ENCODE measurements at places on chromosomes 4 and X. TPM values are rescaled to one million over a fixed set of nuclear protein-coding genes. Genes with fewer than 3 reads are reported as not detected.
A peak's percentile ranks its signal among the peaks of the same experiment; 100 is the strongest.

OTUD6A gene
- total RNA-seq: not detected

GRCh38 chr4:123785538-123785937 lies 388.9 kb downstream of the SPRY1 start:
- H3K27ac ChIP-seq: peak overlapping the region; percentile 49
- H3K4me3 ChIP-seq: no peak overlapping the region
- no peaks in the 10 kb centered on the region for H3K27me3 ChIP-seq
- H3K36me3 ChIP-seq: no peaks in the 10 kb centered on the region

GRCh38 chrX:96824166-96824565 lies 59.5 kb upstream of the RPA4 start:
- H3K36me3 ChIP-seq: no peaks in the 10 kb centered on the region
- no peak overlapping the region for H3K4me3 ChIP-seq
- no peaks in the 10 kb centered on the region for H3K27me3 ChIP-seq
- no peak for DNase-seq
- no peak overlapping the region for H3K27ac ChIP-seq
- no peaks in the 10 kb centered on the region for H3K4me1 ChIP-seq

DNA sequence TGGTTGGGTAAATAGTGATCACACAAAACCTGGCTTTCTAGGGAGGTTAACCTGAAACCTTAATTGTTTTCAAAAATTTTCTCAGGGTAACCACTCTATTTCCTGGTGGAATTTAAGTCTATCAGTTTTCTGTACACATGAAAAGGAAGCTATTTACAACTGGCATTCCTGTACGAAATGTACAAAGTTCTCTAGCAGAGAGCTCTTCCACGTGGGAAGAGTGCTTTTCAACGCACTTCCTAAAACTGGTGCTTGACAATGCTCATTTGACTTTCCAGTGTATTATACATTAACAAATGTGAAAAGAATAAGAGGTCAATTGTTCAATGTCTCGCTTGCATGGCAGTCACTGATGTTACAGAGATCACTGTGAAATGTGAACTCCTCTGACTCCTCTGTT lies 2.8 kb upstream of the SOD3 start:
- H3K36me3 ChIP-seq: no peaks in the 10 kb centered on the region
- no peak for DNase-seq
- H3K4me3 ChIP-seq: no peak overlapping the region
- no peak overlapping the region for H3K27ac ChIP-seq

DNA sequence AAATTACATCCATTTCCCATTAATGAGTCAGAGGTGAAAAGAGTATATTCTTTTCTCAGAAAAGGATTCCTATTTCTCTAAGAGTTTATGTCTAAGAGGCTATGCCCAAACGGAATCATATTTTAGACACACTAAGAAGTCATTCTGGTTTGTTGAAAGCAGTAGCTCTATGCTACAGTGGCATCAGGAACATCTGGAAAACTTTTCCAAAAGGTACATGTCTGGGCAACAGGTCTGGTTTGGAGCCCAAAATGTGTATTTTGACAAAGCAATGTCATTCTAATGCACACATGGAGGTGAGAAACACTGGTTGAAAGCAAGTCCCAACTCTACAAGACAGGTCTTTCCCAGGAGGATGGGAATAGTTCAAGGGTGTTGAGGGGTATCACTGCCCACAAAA lies 56.1 kb downstream of the APBB2 start:
- H3K4me1 ChIP-seq: peaks cover 16% of the 10 kb centered on the region
- H3K4me3 ChIP-seq: no peak overlapping the region
- no peaks in the 10 kb centered on the region for H3K27me3 ChIP-seq
- H3K36me3 ChIP-seq: no peaks in the 10 kb centered on the region
- H3K27ac ChIP-seq: no peak overlapping the region

GRCh38 chrX:149518236-149518635 lies 13.1 kb upstream of the IDS start:
- peaks cover 4% of the 10 kb centered on the region for H3K27me3 ChIP-seq
- no peak overlapping the region for H3K4me3 ChIP-seq
- DNase-seq: no peak
- H3K27ac ChIP-seq: no peak overlapping the region
- no peaks in the 10 kb centered on the region for H3K4me1 ChIP-seq

TLR3 gene
- total RNA-seq: 0.28 TPM

DNA sequence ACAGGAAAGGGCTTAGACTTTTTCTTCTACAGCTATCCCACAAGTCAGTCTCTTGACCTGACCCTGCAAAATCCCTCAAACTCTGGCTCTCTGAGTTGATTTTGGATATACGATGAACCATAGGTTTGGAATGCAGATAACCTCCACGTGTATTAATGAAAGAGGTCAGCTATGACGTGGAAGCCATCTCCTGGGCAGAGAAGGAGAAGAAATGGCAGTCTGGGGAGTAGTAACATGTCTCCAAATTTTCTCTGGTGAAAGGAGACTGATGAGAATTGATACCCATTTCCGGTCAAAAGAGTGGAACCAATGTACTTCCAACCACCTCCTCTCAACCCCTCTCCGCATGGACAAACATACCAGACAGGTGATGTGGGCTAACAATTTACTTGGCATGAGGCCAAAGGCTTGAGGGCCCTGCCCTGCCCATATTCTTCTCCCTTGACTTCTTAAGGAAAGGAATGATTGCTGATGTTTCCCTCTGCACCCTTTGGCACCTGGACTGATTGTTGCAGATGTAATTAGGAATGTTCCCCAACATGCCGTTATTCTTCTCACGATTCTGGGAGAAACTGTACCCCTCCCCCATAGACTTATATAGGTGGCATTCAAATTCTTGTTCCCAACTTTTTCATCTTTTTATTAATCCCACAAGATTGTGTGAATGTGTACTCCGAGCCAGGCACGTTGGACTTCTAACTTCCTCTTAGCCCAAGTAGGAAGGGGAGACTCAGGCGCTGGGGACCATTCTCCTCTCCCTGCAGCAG lies 580 bp upstream of the PLS3 start:
- peak overlapping the region; percentile 99 for H3K27ac ChIP-seq
- peak; percentile 75 for DNase-seq
- no peaks in the 10 kb centered on the region for H3K36me3 ChIP-seq
- H3K27me3 ChIP-seq: peaks cover 2% of the 10 kb centered on the region
- H3K4me3 ChIP-seq: peak overlapping the region; percentile 99

DNA sequence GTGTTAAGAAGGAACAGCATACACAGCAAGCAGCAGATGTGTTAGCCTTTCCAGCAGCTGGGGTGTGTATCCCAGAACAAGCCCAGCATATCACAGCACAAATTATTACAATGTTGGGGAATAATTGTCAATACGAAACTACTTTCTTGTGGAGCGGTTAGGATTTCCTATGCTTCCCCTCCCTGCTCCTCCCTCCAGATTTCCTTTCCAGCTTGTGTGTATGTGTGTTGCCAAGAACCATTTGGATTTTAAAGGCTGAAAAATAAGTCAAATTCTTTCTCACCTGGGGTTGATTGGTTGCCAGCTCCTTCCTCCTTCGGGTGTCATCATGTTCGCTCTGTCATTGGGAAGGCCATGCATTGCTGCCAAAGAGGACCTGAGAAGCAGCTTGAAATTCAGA lies 178.2 kb upstream of the FRMPD4 start:
- H3K36me3 ChIP-seq: no peaks in the 10 kb centered on the region
- DNase-seq: no peak
- no peak overlapping the region for H3K27ac ChIP-seq
- H3K27me3 ChIP-seq: no peaks in the 10 kb centered on the region
- no peaks in the 10 kb centered on the region for H3K4me1 ChIP-seq
- no peak overlapping the region for H3K4me3 ChIP-seq

NAA11 gene
- not detected for total RNA-seq

GRCh38 chr4:105415281-105415744 lies 58.5 kb downstream of the PPA2 start:
- H3K36me3 ChIP-seq: peaks cover 8% of the 10 kb centered on the region
- no peaks in the 10 kb centered on the region for H3K4me1 ChIP-seq
- no peaks in the 10 kb centered on the region for H3K27me3 ChIP-seq
- no peak for DNase-seq

GRCh38 chrX:10901290-10901633 lies 209.9 kb upstream of the HCCS start:
- peak; percentile 7 for DNase-seq
- no peak overlapping the region for H3K27ac ChIP-seq
- peaks cover 4% of the 10 kb centered on the region for H3K4me1 ChIP-seq
- no peaks in the 10 kb centered on the region for H3K36me3 ChIP-seq
- H3K4me3 ChIP-seq: no peak overlapping the region

DNA sequence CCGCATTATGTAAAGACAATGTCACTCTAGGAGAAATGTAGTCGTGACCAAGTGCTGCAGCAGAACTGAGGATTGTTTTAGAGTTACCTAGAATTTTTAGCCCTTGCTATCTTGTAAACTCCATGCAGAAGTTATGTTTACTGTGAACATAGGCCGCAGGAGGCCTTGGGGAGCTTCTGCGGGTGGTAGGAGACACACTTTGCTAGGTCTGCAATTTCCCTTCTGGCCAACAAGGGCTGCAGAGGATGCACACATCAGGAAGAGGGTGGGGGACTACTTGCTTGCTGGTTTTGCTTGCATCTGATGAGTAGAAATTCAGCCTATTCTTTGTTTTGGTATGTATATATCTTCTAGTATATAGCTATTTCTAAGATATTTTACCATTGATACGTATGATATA lies 23.1 kb downstream of the BANK1 start:
- H3K4me3 ChIP-seq: no peak overlapping the region
- H3K36me3 ChIP-seq: no peaks in the 10 kb centered on the region
- no peaks in the 10 kb centered on the region for H3K4me1 ChIP-seq
- no peak overlapping the region for H3K27ac ChIP-seq

- no peak overlapping the region for H3K27ac ChIP-seq
- no peaks in the 10 kb centered on the region for H3K36me3 ChIP-seq
- no peak overlapping the region for H3K4me3 ChIP-seq
Measured at GRCh38 chr4:123020285-123020684, 97.9 kb upstream of the NUDT6 start.

DNA sequence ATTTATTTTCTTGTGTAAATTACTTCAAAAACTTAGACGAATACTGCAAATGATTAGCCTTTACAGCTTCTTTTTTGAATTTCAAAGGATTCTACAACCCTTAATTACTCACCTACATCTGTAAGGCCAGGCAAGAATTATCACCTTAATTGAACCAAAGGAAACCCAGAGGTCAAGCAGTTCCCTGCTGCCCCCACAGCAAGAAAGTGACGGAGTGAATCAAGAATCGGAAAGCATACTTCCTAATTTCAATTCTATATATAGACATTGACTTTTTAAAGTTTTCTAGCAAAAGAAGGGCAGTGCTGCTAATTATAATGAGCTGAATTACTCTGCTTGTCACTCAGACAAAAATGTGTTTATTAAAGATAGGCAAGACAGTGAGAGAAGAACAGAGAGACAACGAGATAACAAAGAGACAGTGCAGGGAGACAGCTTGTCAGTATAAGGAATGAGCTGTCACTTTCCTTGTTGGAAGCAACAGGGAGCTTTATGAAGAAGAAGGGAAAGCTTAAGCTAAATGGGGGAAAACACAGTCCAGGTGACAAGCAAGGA lies 47.5 kb upstream of the SPANXN4 start:
- no peak overlapping the region for H3K4me3 ChIP-seq
- H3K27ac ChIP-seq: no peak overlapping the region

DNA sequence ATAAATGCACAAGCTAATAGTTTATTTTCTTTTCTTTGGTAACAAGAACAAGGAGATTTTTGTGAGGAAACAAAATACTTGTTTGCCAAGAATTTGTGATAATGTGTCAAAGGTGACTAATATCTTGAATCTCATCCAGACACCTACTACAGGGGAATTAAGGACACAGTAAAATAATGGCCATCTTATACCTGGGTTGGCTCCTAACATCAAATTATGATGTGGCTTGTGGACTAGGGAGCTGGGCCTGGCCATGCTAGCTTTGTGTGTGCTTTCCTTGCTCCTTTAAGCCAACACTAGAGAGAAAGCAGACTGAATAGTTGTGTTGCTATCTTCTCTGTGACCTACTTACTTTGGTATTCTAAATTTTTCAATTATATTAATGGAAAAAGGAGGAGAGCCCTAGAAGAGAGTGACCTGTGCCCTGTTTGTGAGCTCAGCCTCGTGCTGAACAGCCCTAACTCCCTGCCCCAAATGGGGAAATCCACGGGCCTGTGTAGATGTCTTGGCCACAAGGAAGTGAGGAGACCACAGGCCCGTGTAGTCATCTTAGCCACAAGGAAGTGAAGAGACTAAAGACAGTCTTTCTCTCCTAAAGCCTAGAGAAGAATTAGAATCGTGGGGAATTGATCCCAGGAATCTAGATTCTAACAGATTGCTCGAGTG lies 23.3 kb downstream of the ARHGAP24 start:
- peaks cover 2% of the 10 kb centered on the region for H3K4me1 ChIP-seq
- DNase-seq: peak; percentile 28
- no peak overlapping the region for H3K27ac ChIP-seq
- H3K27me3 ChIP-seq: no peaks in the 10 kb centered on the region
- H3K36me3 ChIP-seq: no peaks in the 10 kb centered on the region
- H3K4me3 ChIP-seq: no peak overlapping the region

- no peak overlapping the region for H3K27ac ChIP-seq
- DNase-seq: no peak
- H3K36me3 ChIP-seq: peaks cover 94% of the 10 kb centered on the region
- no peaks in the 10 kb centered on the region for H3K27me3 ChIP-seq
- no peak overlapping the region for H3K4me3 ChIP-seq
Measured at GRCh38 chr4:10084651-10085358, 31.8 kb downstream of the WDR1 start.
